Prostate gland (tissue), 2 donors: ENCODE measurements at places on chromosomes 13 and 19. TPM values are rescaled to one million over a fixed set of nuclear protein-coding genes. Genes with fewer than 3 reads are reported as not detected.

The ICAM3 gene
- 6.5 TPM for total RNA-seq

DNA sequence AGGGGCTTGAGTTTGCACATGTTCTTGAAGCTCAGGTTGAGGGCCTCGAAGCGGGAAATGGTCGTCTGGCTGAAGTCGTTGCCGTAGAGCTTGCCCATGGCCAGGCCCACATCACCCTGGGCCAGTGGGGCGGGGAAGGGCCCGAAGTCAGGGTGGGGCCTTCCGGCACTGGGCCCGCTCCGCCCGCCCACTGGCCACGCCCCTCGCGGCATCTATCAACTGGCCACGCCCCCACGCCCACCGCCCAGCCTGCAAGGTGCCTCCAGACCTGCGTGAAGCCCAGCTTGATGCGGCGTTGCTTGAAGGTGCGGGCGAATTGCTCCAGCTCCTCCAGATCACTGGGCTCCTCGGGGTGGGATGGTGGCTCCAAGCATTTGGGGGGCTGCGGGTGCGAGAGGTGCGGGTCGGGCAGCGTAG, 19.9 kb downstream of the ZNF574 start:
- H3K36me3 ChIP-seq = no peaks in the 10 kb centered on the region
- peaks cover 7% of the 10 kb centered on the region for H3K4me1 ChIP-seq
- DNase-seq = no peak
- no peak overlapping the region for H3K4me3 ChIP-seq
- no peaks in the 10 kb centered on the region for H3K27me3 ChIP-seq

GRCh38 chr13:113928685-113929627, 44.9 kb downstream of the C13orf46 start:
- peak; percentile 32 for DNase-seq
- H3K27ac ChIP-seq = no peak overlapping the region
- H3K36me3 ChIP-seq = no peaks in the 10 kb centered on the region
- H3K4me3 ChIP-seq = no peak overlapping the region
- no peaks in the 10 kb centered on the region for H3K27me3 ChIP-seq

DNA sequence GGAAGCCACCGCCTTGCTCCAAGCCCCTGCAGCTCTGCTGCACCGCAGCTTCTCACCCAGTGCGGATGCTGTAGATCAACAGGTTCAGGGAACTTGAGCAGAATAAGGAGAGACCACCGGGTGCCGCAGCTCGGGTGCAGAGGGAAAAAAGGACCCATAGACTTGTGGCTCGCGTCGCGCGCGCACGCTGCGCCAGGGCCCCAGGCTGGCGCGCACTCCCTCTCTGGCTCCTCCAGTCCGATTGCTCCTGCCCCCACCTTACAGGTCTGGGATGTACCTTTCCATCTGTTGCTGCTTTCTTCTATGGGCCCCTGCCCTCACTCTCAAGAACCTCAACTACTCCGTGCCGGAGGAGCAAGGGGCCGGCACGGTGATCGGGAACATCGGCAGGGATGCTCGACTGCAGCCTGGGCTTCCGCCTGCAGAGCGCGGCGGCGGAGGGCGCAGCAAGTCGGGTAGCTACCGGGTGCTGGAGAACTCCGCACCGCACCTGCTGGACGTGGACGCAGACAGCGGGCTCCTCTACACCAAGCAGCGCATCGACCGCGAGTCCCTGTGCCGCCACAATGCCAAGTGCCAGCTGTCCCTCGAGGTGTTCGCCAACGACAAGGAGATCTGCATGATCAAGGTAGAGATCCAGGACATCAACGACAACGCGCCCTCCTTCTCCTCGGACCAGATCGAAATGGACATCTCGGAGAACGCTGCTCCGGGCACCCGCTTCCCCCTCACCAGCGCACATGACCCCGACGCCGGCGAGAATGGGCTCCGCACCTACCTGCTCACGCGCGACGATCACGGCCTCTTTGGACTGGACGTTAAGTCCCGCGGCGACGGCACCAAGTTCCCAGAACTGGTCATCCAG, 964 bp downstream of the PCDH17 start:
- no peaks in the 10 kb centered on the region for H3K36me3 ChIP-seq
- H3K4me1 ChIP-seq = no peaks in the 10 kb centered on the region
- H3K27me3 ChIP-seq = peaks cover 21% of the 10 kb centered on the region
- peak overlapping the region; percentile 25 for H3K4me3 ChIP-seq

The ANO8 gene
- 10.1 TPM for total RNA-seq

DNA sequence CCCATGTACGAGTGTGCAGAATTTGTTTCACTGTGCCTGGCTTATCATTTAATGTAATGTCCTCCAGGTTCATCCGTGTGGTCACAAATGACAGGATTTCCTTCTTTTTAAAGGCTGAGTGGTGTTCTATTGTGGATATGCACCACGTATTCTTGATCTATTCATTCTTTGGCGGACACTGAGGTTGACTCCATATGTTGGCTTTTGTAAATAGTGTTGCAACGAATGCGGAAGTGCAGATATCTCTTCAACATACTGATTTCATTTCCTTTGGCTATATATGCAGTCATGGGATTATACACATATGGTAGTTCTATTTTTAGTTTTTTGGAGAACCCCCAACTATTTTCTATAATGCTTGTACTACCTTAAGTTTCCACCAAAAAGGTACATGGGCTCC, 13.0 kb downstream of the OR7A5 start:
- no peaks in the 10 kb centered on the region for H3K36me3 ChIP-seq
- DNase-seq = no peak
- no peak overlapping the region for H3K4me3 ChIP-seq
- no peaks in the 10 kb centered on the region for H3K27me3 ChIP-seq

DNA sequence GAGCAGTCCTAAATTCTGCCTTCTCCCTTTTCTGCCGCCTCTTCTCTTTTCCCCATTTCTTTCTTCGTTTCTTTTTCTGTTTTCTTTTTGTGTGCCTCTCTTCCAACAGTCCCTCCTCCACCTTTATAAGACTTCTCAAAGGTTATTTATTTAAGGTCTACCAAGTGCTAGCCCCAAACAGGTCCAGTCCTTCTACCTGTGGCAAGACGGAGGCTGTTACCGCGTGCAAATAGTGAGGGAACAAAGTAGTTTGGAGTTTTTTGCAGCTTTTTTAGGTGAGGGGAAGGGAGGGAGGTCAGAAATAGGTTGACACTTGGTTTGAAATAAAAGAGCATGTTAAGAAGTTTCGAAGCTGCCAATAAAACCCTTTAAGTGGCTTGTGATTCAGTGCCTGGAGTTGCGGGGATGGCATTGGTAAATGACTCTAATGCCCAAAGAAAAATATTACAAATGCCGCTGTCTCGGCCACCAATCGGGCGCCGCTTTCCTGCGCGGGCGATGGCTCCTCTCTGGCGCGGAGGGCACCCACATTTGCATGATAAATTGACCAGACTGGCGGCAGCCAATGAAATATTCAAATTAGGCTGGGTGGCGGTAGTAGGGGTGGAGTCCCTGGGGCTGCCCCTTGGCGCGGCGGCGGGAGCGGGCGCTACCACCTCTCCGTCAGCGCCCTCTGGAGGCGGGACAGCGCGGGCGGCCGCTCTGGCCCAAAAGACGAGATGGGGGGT, 7.5 kb upstream of the TSHZ3 start:
- H3K36me3 ChIP-seq = no peaks in the 10 kb centered on the region
- H3K4me3 ChIP-seq = no peak overlapping the region
- no peak for DNase-seq
- no peaks in the 10 kb centered on the region for H3K27me3 ChIP-seq
- H3K27ac ChIP-seq = no peak overlapping the region
- no peaks in the 10 kb centered on the region for H3K4me1 ChIP-seq

- DNase-seq = no peak
- H3K4me3 ChIP-seq = no peak overlapping the region
- no peaks in the 10 kb centered on the region for H3K4me1 ChIP-seq
- no peak overlapping the region for H3K27ac ChIP-seq
- no peaks in the 10 kb centered on the region for H3K27me3 ChIP-seq
- H3K36me3 ChIP-seq = peaks cover 7% of the 10 kb centered on the region
These were observed 29.3 kb downstream of the ZNF564 start for GRCh38 chr19:12521996-12522395.

GRCh38 chr13:52024481-52024880, at the start of gene UTP14C:
Gene UTP14C, plus strand, starts transcription at chr13:52024691. Its CDS starts 4,114 bp downstream, at chr13:52028805.
- no peaks in the 10 kb centered on the region for H3K36me3 ChIP-seq
- no peaks in the 10 kb centered on the region for H3K4me1 ChIP-seq
- DNase-seq = no peak
- H3K4me3 ChIP-seq = no peak within 1 kb of the TSS
- H3K27me3 ChIP-seq = no peaks in the 10 kb centered on the region
- H3K27ac ChIP-seq = no peak within 1 kb of the TSS

The F10 gene
- total RNA-seq = 10.2 TPM

The ZSCAN4 gene
- total RNA-seq = not detected

The FSTL3 gene
- total RNA-seq = 241 TPM

The RNF225 gene
- 7.0 TPM for total RNA-seq

The ARHGAP33 gene
- total RNA-seq = 38.1 TPM

GRCh38 chr13:69306766-69307165, 800.9 kb upstream of the ATXN8OS start:
- H3K27me3 ChIP-seq = no peaks in the 10 kb centered on the region
- H3K36me3 ChIP-seq = no peaks in the 10 kb centered on the region
- no peak overlapping the region for H3K4me3 ChIP-seq
- no peak overlapping the region for H3K27ac ChIP-seq
- no peaks in the 10 kb centered on the region for H3K4me1 ChIP-seq

The MBD3L3 gene
- total RNA-seq = 1.5 TPM
